NCI-H1092 (cell line): ENCODE measurements at places on chromosomes 2 and 18.

- peak; percentile 42 for DNase-seq
Observed at GRCh38 chr2:165874445-165875039, 79.0 kb downstream of the TTC21B start.

GRCh38 chr2:20618886-20619521, 31.9 kb downstream of the HS1BP3 start:
- DNase-seq: no peak

DNA sequence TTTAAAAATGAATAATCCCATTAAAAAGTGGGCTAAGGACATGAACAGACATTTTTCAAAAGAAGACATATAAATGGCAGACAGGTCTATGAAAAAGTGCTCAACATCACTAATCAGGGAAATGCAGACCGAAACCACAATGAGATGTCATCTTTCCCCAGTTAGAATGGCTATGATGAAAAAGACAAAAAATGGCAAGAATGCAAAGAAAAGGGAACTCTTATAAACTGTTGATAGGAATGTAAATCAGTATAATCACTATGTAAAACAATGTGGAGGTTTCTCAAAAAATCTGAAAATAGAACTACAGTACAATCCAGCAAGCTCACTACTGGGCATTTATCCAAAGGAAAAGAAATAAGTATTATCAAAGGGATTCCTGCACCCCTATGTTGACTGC, 169.2 kb downstream of the METTL4 start:
- no peak for DNase-seq

DNA sequence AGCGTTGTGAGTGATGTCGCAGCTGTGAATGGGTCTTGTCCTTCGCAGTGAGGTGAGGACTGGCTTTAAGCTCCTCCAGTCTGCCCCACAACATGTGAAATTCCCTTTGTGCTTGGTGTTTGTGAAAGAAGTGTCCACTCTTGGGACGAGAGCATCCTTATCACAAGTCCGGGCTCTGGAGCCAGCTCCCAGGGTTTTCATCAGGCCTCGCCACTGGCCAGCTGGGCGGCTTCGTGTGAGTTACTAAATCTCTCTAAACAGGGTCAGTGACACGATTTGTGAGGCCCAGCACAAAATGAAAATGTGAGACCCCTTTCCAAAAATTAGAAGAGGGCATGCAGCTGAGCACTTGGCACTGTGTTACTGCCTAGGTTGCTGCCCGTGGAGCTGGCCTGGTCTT, 115.9 kb downstream of the VAPA start:
- DNase-seq: no peak

GRCh38 chr2:230777721-230778120, 65.1 kb downstream of the CAB39 start:
- no peak for DNase-seq

GRCh38 chr2:11658208-11659114, 11.5 kb downstream of the NTSR2 start:
- DNase-seq: no peak
